ENCODE measurements at places on chromosomes 2 and 18. TPM values are rescaled to one million over a fixed set of nuclear protein-coding genes. Genes with fewer than 3 reads are reported as not detected.

GRCh38 chr2:215236131-215236530 lies 75.7 kb upstream of the ATIC start:
- no peak for DNase-seq

The GALNT5 gene
- total RNA-seq: 2.2 TPM

GRCh38 chr2:239455436-239456203 lies 54.8 kb upstream of the HDAC4 start:
- no peak for DNase-seq

The PARD3B gene
- 7.0 TPM for total RNA-seq

- DNase-seq: no peak
These were observed 686.1 kb upstream of the SALL3 start for GRCh38 chr18:78293540-78293939.

DNA sequence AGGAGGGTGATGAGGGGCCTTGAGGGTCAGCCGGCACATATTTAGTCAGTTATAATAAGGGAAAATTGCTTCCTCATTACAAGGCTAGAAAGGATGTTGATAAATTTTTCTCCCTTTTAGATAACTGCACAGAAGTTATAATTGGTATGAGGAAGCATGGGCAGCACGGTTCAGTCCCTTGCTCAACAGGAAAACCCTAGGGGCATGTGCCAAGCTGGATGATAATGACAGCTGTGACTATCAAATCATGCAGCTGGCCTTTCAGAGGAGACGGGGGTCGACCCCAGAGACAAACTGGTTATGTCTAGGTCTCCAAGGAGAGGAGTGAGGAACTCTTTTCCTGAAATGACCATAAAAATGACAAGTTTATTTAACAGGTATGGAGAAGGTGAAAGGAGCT lies 448.1 kb upstream of the VRK2 start:
- no peak for DNase-seq

- no peak for DNase-seq
These were observed 325.4 kb downstream of the SMAD2 start for GRCh38 chr18:47605093-47605492.

The VWA3B gene
- total RNA-seq: not detected

GRCh38 chr2:163348857-163349380 lies 386.9 kb downstream of the FIGN start:
- DNase-seq: peak; percentile 67

- DNase-seq: no peak
These were observed 130.2 kb downstream of the VAPA start for GRCh38 chr18:10044054-10044453.

DNA sequence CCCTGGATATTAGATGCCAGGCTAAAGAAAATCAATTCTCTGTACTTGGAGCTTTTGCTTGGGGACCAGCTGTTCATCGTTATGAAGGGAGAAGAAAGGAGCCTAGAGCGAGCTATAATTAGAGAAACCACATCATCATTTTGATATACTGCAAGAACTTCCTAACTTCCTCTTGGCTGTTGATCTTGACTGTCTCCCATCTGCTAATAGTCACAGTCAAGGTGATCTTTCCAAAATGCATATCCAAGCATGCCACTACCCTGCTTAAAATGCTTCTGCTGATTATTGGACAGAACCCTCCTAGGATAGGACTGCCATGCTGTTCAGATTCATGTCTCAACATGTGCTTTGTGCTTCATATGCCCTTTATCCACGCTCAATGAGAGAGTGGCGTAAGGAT lies 54.8 kb downstream of the RAPGEF4 start:
- no peak for DNase-seq

- DNase-seq: no peak
These were observed 33.3 kb downstream of the ABI2 start for GRCh38 chr2:203361495-203361894.

The KRCC1 gene
- total RNA-seq: 17.7 TPM

DNA sequence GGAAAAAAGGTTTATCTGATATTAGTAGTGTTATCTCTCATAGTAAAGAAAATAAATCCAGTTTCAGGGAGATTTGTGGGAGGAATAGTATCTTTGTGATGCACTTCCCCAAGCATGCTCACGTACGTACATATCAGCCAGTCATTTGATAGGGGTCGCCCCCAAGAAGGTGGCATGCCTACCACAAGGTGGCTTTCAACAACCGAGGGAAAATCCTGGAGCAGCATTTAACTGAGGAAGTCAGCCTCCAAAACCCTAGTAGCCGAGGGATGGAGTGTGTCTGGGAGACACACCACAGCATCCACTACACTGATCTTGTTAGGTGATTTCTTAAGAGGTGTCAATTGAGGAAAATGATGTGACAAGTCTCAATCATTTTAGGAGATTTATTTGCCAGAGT lies 623.9 kb downstream of the NYAP2 start:
- no peak for DNase-seq

GRCh38 chr2:45840481-45840880 lies 189.0 kb downstream of the PRKCE start:
- no peak for DNase-seq

Data from astrocyte (in vitro differentiated cells and primary cell).